Islet precursor cell (in vitro differentiated cells): ENCODE measurements at places on chromosomes 6 and 20.

GRCh38 chr20:16752082-16752481 lies 3.9 kb downstream of the OTOR start:
- no peak for DNase-seq

GRCh38 chr6:122405417-122405816 lies 6.0 kb downstream of the HSF2 start:
- DNase-seq = no peak

DNA sequence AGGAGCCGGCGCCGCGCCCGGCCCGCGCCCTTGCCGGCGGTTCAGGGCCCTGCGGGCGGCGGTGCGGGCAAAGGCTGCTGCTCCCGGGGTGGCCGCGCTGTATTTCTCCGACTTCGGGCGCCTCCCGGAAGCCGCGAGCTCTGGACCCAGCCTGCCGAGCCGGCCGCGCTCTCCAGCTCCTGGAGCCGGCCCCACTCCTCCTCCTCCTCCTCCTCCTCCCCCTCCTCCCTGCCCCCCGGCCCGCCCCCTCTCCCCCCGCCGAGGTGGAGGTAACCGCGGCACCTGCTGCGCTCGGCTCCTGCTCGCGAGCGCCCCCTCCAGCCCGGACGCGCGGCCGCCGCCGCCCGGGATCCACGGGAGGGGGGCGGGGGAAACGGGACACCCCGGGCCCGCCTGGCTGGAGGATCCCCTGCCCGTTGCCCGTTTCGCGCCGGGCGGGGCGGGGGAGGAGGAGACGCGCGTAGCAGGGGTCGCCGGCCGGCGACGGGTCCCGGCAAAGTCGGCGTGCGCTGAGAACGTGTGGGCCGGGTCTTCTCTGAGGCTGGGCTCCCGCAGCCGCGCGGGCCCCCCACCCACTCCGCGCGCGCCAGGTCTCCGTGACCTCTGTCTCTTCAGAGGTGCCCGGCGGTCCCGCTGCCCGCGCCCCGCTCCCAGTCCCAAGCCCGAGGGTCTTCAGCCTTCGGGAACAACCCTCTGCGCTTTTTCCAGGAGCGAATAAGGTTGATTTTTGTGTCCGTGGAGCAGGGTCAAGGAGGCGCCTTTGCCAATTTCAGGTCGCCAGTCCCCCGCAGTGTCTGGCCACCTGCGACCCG lies at the start of gene SLC22A23:
Gene SLC22A23 (minus strand): TSS at position 153 of the 812 bp plus-strand sequence. CDS start 491 bp downstream, outside the sequence.
- peak; percentile 90 for DNase-seq

GRCh38 chr6:10989587-10989986 lies 54.5 kb downstream of the ELOVL2 start:
- DNase-seq = no peak

DNA sequence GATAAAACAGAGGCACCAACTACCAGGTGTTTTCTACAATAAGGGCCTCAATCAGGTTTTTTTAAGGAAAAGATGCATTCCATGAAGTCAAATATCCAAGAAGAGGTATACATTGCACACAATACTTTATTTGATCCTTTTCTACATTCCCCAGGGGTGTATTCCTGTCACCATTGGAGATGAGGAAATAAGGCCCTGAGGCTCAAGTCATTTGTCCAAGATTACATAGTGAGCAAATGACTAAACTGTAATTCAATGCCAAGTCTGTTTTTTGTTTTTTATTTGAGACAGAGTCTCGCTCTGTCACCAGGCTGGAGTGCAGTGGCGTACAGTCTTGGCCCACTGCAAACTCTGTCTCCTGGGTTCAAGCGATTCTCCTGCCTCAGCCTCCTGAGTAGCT lies 69.2 kb upstream of the CDYL start:
- DNase-seq = no peak

DNA sequence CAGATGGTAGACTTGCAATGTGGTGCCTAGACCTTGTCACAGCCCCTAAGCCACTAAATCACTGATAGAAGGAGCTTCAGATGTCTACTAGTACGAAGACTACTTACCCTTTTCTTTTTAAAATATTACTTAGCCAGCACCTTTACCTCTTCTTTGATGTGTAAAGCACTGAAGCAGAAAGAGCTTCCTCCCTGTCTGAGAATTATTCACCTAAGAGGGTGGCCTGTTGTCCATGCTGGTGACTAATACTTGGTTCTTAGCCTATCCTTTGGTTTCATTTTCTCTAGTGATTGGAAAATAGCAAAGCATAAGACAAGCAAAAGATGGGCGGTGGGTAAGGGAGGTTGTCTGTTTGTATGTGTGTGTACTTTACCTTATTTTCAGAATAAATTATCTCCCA lies 794.6 kb downstream of the TFAP2A start:
- DNase-seq = no peak

GRCh38 chr20:35556871-35557270 lies 15.0 kb downstream of the ERGIC3 start:
- no peak for DNase-seq

DNA sequence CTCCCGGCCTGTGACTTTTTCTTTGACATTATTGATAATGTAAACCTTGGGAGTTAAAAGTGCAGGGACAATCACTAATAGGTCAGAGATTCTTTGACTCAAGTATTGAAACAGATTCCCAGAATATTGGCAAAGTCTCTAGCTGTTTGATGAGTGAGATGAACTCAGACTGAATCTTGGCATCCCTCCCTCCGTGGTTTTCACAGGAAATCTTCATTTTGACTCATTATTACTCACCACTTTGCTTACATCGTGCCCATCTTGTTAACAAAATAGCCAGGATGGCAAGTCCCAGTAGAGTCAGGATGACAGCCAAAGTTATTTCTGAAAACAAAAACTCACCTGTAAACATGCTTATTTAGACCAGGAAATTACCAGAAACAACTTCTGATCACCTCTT lies 2.0 kb downstream of the TSBP1 start:
- DNase-seq = no peak

- DNase-seq = peak; percentile 89
Observed at GRCh38 chr6:130178692-130179091, 44.1 kb downstream of the SAMD3 start.

- DNase-seq = peak; percentile 60
Observed at GRCh38 chr6:45608252-45608913, 230.6 kb upstream of the SUPT3H start.

- DNase-seq = peak; percentile 78
Observed at GRCh38 chr20:35146299-35146919, 727 bp downstream of the EDEM2 start.

- DNase-seq = peak; percentile 94
Observed at GRCh38 chr6:43075670-43076463, at the start of gene PTK7. PTK7 (plus strand) TSS chr6:43076314; CDS start chr6:43076489, 175 bp downstream.

DNA sequence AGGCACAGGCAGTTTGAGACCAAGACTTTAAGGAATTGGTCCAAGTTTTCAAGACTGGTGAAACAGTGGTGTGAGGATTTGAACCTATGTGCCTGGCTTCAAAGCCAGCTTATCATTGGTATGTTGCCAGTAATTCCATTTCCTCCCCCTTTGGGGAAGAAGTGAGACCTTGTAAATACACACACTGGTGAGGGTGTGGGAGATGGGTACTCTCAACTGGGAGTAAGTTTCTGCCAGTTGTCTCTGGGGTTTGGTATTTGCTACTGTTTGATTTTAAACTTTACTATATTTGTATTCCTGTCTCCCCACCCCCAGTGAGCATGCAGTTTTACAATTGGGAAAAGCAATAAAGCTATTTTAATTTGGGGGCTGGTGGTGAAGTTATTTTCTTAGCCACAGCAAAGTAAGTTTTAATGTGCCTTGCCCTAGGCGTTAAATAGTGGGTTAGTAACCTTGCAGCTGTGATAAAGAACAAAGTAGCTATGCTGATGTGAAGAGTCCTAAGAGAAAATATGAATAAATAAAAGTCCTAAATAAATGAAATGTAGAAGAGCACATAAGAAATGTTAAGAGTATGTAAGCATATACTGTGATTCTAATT lies 31.0 kb downstream of the SNX9 start:
- no peak for DNase-seq

DNA sequence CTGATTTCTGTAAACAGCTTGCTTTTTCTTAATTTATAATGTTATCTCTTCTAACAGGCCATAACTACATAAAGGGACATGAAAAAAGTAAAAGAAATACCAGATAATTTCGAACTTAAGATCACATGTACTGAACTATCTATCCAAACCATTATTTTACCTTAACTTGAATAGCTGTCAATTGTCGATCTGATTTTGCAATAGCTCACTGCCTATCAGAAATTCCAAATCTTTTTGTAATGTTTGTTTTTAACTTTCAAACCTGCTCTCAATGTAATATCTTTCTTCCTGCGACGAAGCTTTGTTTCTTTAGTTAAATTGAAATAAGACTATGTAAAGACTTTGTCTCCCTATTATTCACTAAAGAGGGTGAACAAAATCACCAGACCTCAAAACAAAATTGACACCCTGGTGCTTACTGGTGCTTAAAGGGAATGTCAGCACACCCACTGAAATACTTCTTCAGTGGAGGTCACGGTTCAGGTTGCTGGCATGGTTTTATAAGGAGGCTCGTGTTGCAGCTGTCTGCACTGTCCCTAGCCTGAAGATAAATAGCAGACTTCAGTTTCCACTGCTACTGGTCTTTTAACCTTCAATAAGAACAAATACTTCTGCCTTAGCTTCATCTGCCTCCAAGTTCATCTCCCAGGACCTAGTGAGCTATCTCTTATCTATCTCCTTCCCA lies 117.5 kb upstream of the QKI start:
- no peak for DNase-seq

DNA sequence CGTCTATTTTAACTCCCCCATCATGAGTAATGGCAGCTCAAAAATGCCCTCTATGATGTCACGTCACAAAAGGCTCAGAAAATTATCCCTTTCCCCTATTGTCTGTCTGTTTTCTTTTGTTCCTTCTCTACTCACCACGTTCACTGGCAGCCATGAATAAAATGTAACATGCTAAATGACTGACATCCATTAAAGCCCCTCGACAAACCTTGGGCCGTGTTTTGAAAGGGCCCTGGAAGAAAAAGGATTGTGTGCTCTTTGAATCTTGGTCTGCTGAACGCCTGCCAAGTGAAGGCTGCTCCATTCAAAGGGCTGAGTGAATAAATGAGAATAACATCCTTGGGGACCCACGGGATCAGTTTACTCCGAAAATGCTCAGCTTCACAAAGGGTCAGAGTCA lies 118.7 kb downstream of the RPS12 start:
- no peak for DNase-seq

- DNase-seq = no peak
Observed at GRCh38 chr20:63009988-63010769, 3.4 kb upstream of the BHLHE23 start.

- DNase-seq = no peak
Observed at GRCh38 chr6:166162599-166163342, 4.9 kb downstream of the TBXT start.

DNA sequence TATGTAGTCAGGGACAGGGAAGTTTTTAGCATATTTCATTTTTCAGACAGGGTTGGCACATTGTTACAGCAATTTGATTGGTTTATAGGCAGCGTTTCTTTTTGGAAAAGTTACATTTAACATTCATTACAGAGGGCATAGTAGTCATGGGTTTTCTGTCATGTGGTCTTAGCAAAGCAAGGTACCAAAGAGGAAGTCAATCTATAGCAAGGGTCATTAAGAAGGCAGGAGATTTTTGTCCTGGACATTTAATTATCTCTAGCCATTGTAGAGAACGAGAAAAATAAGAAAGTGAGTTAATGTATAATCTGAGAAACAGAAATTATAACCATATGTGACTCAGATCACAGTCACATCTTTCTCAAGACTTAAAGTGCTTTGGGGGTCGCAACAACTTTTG lies 47.4 kb downstream of the TPD52L1 start:
- DNase-seq = no peak

DNA sequence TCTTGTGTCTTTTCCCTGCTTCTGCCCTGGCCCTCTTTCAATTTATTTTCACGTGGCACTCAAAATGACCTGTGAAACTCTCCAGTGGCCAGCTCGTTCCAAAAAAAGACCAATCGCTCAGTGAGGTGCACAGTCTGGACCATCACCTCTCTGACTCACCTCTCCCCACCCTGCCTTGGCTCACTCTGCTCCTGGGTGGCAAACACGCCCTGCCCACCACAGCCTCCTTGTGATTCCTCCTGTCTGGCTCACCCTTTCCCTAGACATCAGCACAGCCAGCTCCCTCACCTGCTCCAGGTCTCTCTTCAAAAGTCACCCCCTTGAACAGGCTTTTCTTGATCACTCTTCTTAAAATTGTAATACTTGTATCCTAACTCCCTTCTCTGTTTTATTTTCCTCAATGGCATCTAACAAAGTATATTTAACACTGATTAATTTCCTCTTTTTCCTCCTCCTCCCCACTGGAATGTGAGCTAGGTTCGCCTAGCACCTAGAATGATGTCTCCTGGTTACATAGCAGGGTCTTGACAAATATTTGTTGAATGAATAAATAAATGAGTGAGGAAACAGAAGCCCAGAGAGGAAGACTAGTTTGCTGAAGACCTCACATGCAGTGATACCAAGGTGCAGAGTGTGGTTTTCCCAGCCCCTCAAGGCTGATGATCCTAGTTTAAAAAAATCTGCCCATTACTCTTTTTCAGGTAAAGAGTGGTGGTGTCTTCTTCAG lies 109.0 kb downstream of the GJA10 start:
- DNase-seq = peak; percentile 27

DNA sequence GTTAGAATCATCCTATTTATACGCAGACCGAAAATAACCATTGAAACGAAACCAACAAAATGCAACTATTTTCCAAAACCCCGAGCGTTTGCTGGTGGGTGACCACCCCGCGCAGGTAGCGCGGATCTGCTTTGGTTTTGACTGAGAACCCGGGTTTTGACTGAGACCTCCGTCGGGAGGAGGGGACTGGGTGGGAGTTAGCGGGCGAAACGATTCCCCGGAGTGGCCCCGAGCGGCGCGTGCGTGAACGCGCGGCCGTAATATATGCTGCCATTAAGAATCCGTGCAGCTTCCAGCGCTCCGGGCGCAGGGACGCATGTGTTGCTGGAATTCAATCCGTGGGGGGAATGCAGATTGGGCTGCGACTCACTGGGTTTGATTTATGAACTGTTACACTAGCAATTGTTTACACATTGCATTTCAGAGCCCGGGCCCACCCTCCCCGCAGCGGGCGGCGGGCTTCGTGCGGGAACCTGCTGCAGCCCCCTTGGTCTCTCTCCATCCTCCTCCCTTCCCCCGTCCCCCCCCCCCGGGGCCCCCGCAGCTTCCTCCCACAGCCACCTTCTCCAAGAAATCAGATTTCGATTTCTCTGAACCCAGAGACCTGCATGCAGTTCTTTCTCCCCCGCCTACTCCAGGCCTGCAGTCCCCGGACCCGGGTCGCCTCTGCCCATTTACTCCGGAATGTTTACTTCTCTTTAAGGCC lies 9.9 kb downstream of the NRN1 start:
- DNase-seq = peak; percentile 53

DNA sequence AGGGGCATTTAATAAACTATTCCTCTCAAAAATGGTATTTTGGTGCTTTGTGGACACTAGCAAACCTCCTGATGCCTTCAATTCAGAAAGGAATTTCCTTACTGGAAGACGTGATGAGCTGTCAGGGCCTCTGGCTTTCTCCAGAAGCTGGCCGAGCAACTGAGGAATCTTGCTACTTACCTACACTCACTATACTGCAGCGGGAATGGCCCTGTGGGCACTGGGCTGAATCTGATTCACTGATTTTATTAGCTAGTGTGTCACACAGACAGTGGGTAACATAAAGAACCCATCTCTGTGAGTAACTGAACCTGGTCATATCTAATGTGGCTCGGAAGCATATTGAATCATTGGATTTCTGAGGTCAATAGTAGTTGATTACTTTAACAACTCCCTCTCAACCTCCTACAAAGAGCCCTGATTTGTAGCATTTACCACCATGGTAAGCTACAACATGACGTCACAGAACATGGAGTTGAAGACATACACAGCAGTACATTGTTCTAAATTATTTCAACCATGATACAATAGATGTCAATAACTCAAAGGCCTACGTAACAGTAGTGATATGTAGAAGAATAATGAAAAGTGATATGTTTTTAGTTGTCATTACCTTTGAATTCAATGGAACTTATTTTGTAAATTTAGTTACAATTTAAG lies 232.1 kb downstream of the SYNE1 start:
- DNase-seq = peak; percentile 73
